ENCODE measurements at places on chromosomes 12 and 14.

DNA sequence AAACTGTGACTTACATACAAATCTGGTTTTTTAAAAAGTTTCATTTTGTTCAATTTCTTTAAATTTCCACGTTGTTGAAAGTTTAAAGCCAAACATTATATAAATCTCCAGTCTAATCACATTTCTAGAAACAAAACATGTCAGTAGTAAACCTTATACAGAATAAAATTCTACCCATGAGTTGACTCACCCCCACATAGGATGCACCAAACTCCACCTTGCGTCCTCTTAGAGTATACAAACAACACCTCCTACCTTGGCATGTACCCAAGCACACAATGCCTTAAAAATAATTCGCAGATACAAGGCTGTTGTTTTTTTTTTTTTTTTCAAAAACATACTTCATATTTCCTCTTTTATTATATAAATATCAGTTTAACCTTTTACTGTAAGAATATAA lies 3.3 kb downstream of the FBXL14 start:
- DNase-seq, result peak; percentile 47

GRCh38 chr14:36667679-36668078 lies 6.0 kb downstream of the PAX9 start:
- DNase-seq, result no peak

GRCh38 chr14:33435911-33436689 lies 497.4 kb downstream of the NPAS3 start:
- DNase-seq, result no peak

GRCh38 chr14:61706096-61706690 lies 10.9 kb downstream of the HIF1A start:
- no peak for DNase-seq

DNA sequence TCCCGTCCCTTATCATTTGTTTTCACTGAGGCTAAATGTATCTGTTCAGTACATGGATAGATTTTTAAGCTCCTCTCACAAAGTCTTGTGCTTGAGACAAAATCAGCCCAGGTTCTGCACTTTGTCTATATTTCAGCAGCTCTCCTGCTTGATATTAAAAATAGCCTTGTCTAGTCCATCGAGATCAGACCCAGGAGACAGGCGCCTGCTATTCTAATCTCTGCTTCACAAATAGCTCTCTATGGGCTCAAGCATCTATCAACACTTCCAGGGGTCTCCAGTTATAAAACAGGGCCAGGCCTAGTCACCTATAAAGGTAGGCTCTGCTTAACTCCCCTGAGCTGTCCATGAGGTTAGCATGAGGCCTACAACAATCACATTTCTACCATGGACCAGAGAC lies 62.5 kb downstream of the ZFP36L1 start:
- no peak for DNase-seq
